ENCODE measurements at places on chromosomes 3 and 15. TPM values are rescaled to one million over a fixed set of nuclear protein-coding genes. Genes with fewer than 3 reads are reported as not detected.

GRCh38 chr15:92819278-92820235 lies 80.6 kb upstream of the CHD2 start:
- H3K4me3 ChIP-seq, result peak overlapping the region; percentile 60
- no peaks in the 10 kb centered on the region for H3K36me3 ChIP-seq
- H3K4me1 ChIP-seq, result peaks cover 21% of the 10 kb centered on the region
- DNase-seq, result no peak
- peak overlapping the region; percentile 96 for H3K27ac ChIP-seq

DNA sequence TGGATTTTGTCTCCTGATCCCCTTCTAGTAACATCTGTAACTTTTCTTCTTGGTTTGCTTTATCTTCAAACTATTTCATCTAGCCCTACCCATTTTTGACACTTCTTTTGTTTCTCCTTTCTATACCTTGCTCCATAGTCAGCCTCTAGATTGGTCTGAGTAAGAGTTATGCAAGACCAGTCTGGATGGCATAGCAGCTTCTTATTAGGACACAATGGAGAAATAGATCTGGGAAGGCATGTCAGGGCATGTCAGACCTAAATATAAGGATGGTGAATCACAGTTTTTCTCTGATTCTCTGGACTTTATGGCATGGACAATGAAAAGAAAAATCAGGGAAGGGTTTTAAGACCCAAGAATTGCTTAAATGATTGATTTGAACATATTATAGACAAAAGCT lies 452.5 kb downstream of the RAP2B start:
- DNase-seq, result no peak
- no peaks in the 10 kb centered on the region for H3K4me1 ChIP-seq
- H3K27me3 ChIP-seq, result no peaks in the 10 kb centered on the region
- no peak overlapping the region for H3K4me3 ChIP-seq
- H3K36me3 ChIP-seq, result no peaks in the 10 kb centered on the region

GRCh38 chr15:71748293-71748718 lies 62.0 kb upstream of the NR2E3 start:
- DNase-seq, result no peak
- peaks cover 17% of the 10 kb centered on the region for H3K36me3 ChIP-seq
- H3K4me1 ChIP-seq, result no peaks in the 10 kb centered on the region

- no peak overlapping the region for H3K27ac ChIP-seq
- no peaks in the 10 kb centered on the region for H3K27me3 ChIP-seq
- no peak overlapping the region for H3K4me3 ChIP-seq
- DNase-seq, result no peak
- H3K36me3 ChIP-seq, result no peaks in the 10 kb centered on the region
These were observed 332.3 kb downstream of the FOXP1 start for GRCh38 chr3:71251156-71251775.

GRCh38 chr3:22795917-22796316 lies 407.2 kb upstream of the UBE2E2 start:
- no peak for DNase-seq
- H3K36me3 ChIP-seq, result no peaks in the 10 kb centered on the region
- H3K4me3 ChIP-seq, result no peak overlapping the region
- H3K27ac ChIP-seq, result no peak overlapping the region
- no peaks in the 10 kb centered on the region for H3K27me3 ChIP-seq

GRCh38 chr15:47473106-47473725 lies 244.1 kb upstream of the SEMA6D start:
- H3K4me1 ChIP-seq, result peaks cover 10% of the 10 kb centered on the region
- H3K4me3 ChIP-seq, result no peak overlapping the region
- H3K27ac ChIP-seq, result peak overlapping the region; percentile 75
- no peaks in the 10 kb centered on the region for H3K36me3 ChIP-seq
- DNase-seq, result peak; percentile 24
- no peaks in the 10 kb centered on the region for H3K27me3 ChIP-seq

DNA sequence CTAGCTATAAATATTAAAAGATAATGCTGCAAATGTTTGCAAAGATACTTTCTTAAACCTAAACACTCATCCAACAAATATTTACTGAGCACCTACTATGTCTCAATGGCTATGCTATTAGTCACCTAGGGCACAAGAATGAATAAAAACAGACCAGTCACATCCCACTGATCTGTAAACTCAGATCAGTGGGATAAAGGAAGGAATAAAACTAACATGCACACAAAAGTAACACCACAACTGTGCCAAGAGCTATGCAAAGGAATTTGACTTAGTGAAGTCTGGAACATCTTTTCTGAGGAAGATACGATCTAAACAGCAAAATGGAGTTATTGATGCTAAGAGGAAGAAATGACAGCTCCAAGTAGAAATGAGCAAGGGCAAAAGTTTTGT lies 56.6 kb downstream of the CBLB start:
- DNase-seq, result no peak
- no peak overlapping the region for H3K4me3 ChIP-seq
- no peaks in the 10 kb centered on the region for H3K4me1 ChIP-seq
- H3K27ac ChIP-seq, result no peak overlapping the region
- H3K36me3 ChIP-seq, result no peaks in the 10 kb centered on the region
- no peaks in the 10 kb centered on the region for H3K27me3 ChIP-seq

GRCh38 chr3:4983739-4984510 lies 4.7 kb downstream of the BHLHE40 start:
- DNase-seq, result no peak
- peaks cover 47% of the 10 kb centered on the region for H3K4me1 ChIP-seq
- H3K36me3 ChIP-seq, result peaks cover 15% of the 10 kb centered on the region
- peak overlapping the region; percentile 9 for H3K4me3 ChIP-seq
- peak overlapping the region; percentile 65 for H3K27ac ChIP-seq

DNA sequence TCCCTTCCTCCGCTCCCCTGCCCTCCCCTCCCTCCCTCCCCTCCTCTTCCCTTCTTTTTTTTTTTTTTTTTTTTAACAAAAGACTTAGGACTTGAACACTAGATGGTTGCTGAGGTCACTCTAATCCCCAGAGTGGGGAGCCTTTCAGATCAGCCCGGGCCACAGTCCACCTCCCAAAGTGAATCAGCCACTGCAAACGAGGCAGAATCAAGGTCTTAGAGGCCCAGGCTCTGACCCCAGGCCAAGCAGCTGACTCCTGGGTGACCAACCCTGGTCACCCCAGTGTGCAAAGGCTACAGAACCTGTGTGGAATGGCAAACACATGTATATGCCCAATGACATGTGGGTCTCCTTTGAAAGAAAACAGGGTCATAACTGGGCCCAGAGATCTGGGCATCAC lies 18.3 kb upstream of the EHD4 start:
- H3K4me3 ChIP-seq, result no peak overlapping the region
- H3K4me1 ChIP-seq, result peaks cover 3% of the 10 kb centered on the region
- no peaks in the 10 kb centered on the region for H3K27me3 ChIP-seq
- no peak overlapping the region for H3K27ac ChIP-seq
- no peak for DNase-seq

- H3K4me1 ChIP-seq, result no peaks in the 10 kb centered on the region
- peaks cover 4% of the 10 kb centered on the region for H3K36me3 ChIP-seq
- no peak for DNase-seq
- H3K4me3 ChIP-seq, result no peak overlapping the region
- no peaks in the 10 kb centered on the region for H3K27me3 ChIP-seq
- H3K27ac ChIP-seq, result no peak overlapping the region
These were observed 35.1 kb downstream of the PDCD6IP start for GRCh38 chr3:33833408-33834095.

GRCh38 chr3:52385157-52385556 lies 59.7 kb downstream of the SEMA3G start:
- DNase-seq, result no peak
- H3K27me3 ChIP-seq, result no peaks in the 10 kb centered on the region
- H3K4me3 ChIP-seq, result no peak overlapping the region

- DNase-seq, result no peak
- no peak overlapping the region for H3K4me3 ChIP-seq
- H3K27me3 ChIP-seq, result no peaks in the 10 kb centered on the region
- no peak overlapping the region for H3K27ac ChIP-seq
These were observed 27.7 kb downstream of the HLTF start for GRCh38 chr3:149058602-149059001.

DNA sequence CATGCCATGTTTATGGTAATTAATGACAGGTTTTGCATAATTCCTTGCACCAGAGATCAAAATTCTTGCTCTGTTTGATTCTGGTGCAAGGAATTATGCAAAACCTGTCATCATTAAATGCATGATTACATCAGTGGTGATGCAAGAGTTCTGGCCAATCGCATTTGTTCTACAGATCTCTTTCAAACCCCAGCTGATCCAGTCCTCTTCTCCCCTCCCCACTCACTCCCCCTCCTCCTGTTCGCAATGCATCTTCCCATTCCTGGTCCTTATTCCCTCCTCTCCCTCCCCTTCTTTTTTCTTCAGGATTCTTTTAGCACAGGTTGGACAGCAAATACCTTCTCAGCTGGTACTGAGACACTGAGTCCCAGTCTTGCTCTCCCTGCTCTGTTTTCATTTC lies 82.1 kb downstream of the GABRB3 start:
- no peaks in the 10 kb centered on the region for H3K4me1 ChIP-seq
- no peaks in the 10 kb centered on the region for H3K36me3 ChIP-seq
- no peak overlapping the region for H3K27ac ChIP-seq
- H3K4me3 ChIP-seq, result no peak overlapping the region
- no peak for DNase-seq
- no peaks in the 10 kb centered on the region for H3K27me3 ChIP-seq

DNA sequence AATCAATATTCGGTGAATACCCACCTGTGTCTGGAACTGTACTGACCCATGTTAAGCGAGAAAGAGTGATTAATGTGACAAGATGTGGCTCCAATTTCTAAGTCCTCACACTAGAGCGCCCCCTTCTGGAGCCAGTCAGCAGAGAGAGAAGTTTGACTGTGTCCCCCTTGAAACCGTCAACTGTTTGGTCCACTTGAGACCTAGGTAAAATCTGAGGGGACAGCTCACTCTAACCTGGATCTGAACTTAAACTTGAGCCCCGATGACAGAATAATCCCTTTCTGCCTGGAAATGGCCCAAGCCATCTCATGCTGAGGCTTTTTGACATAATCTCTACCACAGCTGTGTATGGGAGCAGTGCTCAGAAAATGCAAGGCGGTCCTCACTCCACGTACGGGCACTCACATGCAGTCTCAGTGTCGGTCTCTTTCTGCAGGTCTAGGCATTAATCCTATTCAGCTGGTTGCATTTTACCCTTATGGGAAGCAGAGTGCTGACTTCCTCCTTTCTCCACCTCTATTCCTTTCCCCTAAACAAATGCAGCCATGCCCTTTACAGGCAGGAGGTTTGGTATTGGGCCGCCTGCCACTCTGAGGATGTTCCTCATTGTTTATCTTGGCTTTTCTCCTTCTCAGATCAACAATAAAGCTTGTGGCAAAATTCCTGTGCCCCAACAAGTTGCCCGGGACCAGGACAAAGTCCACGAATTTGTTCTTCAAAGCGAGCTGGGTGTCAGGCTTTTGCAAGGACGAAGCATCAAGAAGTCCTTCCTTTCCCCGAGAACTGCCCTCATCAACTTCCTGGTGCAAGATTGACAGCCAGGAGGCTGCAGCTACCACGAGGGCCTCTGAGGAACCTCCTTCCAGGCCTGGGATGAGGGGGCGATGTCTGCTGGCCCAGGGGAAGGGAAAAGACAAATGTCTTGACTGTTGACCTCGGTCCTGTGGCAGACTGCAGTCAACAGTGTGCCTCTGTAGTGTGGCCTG lies 47.5 kb upstream of the LIMD1 start:
- DNase-seq, result no peak
- no peak overlapping the region for H3K27ac ChIP-seq
- H3K36me3 ChIP-seq, result peaks cover 18% of the 10 kb centered on the region

- no peak overlapping the region for H3K4me3 ChIP-seq
- H3K36me3 ChIP-seq, result no peaks in the 10 kb centered on the region
- DNase-seq, result no peak
- peaks cover 14% of the 10 kb centered on the region for H3K4me1 ChIP-seq
These were observed 128.3 kb upstream of the SEMA6D start for GRCh38 chr15:47588958-47589357.

GRCh38 chr15:59531066-59531675 lies 80.4 kb upstream of the GCNT3 start:
- H3K4me3 ChIP-seq, result no peak overlapping the region
- no peak overlapping the region for H3K27ac ChIP-seq
- H3K4me1 ChIP-seq, result no peaks in the 10 kb centered on the region
- no peaks in the 10 kb centered on the region for H3K36me3 ChIP-seq
- DNase-seq, result no peak

DNA sequence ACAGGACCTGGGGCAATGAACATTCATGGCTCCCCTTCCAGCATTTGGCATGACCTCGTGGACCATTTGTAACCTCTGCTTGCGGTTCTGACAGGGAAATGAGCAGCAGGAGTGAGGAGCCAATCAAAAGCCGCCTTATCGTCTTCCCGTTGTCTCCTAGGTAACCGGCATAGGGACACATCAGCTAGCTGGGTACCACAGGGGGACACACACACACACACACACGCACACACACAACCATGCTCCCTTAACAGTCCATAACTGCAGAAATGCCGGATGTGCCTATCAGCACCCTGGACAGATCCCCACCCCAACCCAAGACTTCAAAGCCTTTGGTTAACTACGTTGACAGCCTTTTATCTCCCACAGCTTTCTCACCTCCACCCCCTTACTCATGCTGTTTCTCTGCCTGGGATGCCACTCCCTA lies 53.4 kb upstream of the CCDC174 start:
- H3K27me3 ChIP-seq, result peaks cover 12% of the 10 kb centered on the region
- H3K36me3 ChIP-seq, result no peaks in the 10 kb centered on the region
- no peak overlapping the region for H3K4me3 ChIP-seq
- H3K27ac ChIP-seq, result no peak overlapping the region

DNA sequence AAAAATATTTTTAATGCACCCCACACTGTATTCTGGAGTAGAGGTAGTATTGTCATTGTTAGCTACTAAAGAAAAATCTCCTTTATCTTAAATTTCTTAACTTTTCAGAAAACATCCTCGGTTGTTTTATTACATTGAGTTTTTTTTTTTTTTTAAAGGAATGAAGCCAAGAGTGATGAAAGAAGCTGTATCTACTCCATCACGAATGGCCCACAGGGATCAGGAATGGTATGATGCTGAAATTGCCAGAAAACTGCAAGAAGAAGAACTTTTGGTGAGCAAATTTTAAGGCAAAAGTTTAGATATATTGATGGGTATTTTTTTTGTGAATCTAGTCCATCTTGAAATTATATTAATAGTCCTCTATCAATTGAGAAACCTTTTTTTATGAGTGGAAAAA lies 49.7 kb upstream of the UTS2B start:
- H3K4me3 ChIP-seq, result no peak overlapping the region
- H3K27ac ChIP-seq, result no peak overlapping the region
- no peaks in the 10 kb centered on the region for H3K27me3 ChIP-seq
- H3K36me3 ChIP-seq, result peaks cover 5% of the 10 kb centered on the region

The CCR3 gene
- 0.20 TPM for total RNA-seq

The LMAN1L gene
- not detected for total RNA-seq

The SNAP23 gene
- 56.5 TPM for total RNA-seq

The DTWD1 gene
- total RNA-seq, result 36.1 TPM

The EIF3J gene
- 75.6 TPM for total RNA-seq

All from spinal cord (tissue), 10 donors.